Keratinocyte (primary cell): ENCODE measurements at places on chromosomes 16 and 17. TPM values are rescaled to one million over a fixed set of nuclear protein-coding genes. Genes with fewer than 3 reads are reported as not detected.

Gene OR3A3
- 0.08 TPM in 1 of 3 replicates, not detected in the others for polyA plus RNA-seq

Gene MT3
- not detected in 3 replicates for polyA plus RNA-seq

Gene OSGIN1
- polyA plus RNA-seq, result 2.1 to 2.3 TPM (median 2.2 TPM) in 3 replicates

Gene IGF2BP1
- polyA plus RNA-seq, result under 0.01 TPM in 1 of 3 replicates, not detected in the others

Gene YBX2
- polyA plus RNA-seq, result 0.01 to 0.05 TPM (median 0.05 TPM) in 3 replicates

Gene CES1
- polyA plus RNA-seq, result 0.10 to 0.17 TPM (median 0.11 TPM) in 3 replicates
